ENCODE measurements at places on chromosomes 3 and 15.

- DNase-seq = peak; percentile 77
Measured at GRCh38 chr3:50237754-50238548, 1.9 kb downstream of the GNAI2 start.

- DNase-seq = no peak
Measured at GRCh38 chr3:108037770-108038169, 53.1 kb downstream of the CD47 start.

GRCh38 chr3:164806188-164806587, 272.1 kb downstream of the SI start:
- DNase-seq = no peak

DNA sequence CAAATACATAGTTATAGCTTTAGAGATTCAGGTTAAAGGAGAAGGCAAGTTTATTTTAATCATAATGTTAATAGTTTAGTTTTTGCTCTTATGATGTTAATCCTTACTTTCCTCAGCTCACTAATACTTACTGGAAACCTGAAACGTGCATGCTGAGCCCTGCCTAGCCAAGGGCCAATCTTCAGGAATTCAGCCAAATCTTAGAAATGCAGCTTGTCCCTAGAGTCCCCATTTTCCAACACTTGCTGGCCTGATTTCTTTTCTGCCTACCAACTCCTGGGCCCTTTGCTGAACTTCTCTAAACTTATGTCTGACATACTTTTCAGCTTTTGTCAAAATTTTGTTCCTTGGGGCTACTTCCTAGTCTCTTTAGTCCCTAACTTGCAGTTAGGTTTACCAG, 22.8 kb downstream of the BCHE start:
- DNase-seq = no peak

- no peak for DNase-seq
Measured at GRCh38 chr3:151171145-151171757, 31.8 kb downstream of the GPR171 start.

DNA sequence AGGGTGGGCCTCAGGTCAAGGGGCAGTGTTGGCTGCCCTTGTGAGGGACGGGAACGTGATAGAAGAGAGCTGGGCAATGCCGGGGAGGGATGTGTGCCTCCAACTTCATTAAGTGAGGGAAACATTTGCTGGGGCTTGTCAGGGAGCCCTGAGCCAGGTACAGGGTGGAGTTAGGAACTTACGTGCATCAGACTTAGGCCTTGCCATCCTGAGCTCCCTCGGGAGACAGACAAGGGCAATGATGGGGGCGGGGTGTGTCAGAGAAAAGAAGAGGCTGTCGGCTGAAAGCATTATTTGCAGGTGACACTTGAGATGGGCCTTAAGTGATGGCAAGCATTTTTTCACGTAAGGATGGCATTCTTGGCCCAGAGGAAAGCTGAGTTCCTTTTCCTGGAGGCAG, 1.6 kb downstream of the FAM131A start:
- DNase-seq = no peak

DNA sequence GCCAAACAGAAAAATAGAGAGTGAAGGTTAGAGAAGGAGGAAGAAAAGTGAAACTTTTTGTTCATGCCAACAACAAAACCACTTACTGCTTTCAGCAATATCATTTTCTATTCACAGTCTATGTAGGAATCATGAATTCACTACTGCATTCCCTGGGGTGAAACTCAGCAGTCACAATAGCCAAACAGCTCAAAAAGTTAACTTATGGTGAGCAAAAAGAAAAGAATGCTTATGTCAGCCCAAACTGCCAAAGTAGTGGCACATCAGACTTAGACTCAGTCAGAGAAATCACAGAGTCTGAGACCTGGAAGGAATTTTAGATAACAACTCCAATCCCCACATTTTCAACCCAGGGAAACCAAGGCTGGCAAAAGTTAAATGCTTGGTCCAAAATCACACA, 238.7 kb upstream of the TMCO5A start:
- no peak for DNase-seq

DNA sequence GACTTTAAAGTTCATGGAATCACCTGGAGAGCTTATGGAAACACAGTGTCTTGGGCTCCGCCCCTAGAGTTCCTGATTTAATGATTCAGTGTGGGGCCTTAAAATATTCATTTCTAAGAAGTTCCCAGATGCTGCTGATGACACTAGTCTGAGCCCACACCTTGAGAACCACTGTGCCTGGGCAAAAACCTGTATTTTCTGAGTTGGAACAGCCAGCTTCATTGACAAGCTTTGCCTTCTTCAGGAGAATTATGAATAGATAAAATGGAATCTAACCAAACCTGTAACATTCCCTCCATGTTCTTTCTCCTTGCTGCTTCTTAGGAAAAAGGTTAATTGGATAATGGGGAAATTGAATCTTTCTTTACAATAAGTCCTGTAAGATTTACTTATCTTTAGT, 490.7 kb downstream of the DIPK2A start:
- no peak for DNase-seq

DNA sequence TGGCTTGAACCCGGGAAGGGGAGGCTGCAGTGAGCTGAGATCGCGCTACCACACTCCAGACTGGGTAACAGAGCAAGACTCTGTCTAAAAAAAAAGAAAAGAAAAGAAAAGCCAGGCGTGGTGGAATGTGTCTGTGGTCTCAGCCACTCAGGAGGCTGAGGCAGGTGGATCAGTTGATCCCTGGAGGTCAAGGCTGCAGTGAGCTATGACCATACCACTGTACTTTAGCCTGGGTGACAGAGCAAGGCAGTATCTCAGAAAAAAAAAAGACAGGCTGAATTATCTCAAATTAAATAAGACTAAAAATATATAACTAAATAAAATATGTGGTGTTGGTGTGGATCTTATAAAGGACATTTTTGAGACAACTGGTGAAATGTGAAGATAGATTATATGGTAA, 20.6 kb downstream of the SMARCC1 start:
- no peak for DNase-seq

DNA sequence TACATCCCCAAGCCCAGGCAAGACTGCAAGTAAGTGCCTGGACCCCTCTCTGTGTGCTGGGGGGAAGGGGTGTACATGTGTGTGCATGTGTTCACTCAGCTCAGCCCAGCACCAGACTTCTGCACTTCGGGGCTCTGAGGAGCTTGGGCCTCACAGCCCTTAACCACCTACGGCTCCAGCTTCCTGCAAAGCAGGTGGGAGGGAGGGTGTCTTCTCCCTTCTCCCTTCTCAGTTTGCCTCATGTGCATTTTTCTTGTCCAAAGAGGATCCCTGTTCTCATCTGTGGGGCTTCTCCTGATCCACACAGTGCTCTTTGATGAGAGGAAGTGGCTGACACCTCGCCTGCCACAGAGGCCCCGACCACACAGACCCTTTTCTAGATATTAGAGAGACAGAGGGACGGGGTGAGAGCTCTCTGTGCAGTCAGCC, 69.3 kb downstream of the MESD start:
- DNase-seq = no peak

- DNase-seq = no peak
Measured at GRCh38 chr15:79629687-79630086, 197.6 kb downstream of the MINAR1 start.

GRCh38 chr3:113948015-113948917, 453 bp downstream of the ZDHHC23 start:
- DNase-seq = no peak

DNA sequence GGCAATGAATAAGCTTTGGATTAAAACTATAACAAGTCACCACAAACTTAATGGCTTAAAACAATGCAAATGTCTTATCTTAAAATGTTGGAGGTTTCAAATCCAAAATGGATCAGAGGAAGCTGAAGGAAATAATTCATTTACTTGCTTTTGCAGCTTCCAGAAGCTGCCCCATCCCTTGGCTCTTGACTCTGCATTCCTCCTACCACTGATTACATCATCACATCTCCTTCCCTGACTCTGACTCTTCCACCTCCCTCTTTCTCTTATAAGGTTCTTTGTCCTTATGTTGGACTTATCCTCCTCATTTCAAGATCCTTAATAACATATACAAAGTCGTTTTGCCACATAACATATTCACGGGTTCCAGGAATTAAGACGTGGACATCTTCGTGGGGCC, 982.8 kb upstream of the ROBO1 start:
- no peak for DNase-seq

GRCh38 chr3:140273542-140274195, 338.7 kb downstream of the CLSTN2 start:
- no peak for DNase-seq

DNA sequence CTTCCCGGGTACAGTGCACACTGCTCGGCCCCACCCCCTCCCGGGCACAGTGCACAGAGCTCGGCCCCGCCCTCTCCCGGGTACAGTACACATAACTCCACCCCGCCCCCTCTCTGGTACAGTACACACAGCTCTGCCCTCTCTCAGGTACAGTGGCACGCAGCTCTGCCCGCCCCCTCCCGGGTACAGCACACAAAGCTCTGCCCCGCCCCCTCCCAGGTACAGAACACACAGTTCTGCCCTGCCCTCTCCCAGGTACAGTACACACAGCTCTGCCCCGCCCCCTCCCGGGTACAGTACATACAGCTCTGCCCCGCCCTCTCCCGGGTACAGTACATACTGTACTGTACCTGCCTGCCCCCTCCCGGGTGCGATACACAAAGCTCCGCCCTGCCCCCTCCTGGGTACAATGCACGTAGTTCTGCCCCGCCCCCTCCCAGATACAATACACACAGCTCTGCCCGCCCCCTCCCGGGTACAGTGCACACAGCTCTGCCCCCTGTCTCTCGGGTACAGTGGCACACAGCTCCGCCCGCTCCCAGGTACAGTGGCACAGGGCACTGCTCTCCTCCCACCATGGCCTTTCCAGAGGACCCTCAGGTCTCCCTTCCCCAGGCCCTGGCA, 16.4 kb upstream of the PRR20G start:
- DNase-seq = no peak

GRCh38 chr3:58536501-58537411, at the start of gene ACOX2:
ACOX2 (minus strand) TSS chr3:58537190; CDS start chr3:58535106, 2,084 bp downstream.
- DNase-seq = no peak

DNA sequence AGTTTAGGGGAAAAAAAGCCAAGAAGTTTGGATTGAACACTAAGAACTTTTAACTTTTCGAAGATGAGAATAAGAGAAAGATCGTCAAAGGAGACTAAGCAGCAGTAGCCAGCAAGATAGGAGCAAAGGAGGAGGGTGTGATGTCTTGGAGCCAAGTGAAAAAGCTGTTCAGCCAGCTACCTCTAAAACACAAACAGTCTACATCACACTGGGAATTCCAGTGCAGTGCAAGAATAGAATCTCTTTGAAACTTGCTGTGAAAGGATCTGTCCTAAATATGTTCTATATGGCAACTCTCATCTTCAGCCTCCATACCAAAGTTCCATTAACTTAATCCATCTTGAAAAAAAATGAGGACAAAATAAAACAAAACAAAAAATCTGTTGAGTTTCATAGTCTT, 541.5 kb downstream of the MAGI1 start:
- DNase-seq = no peak

- DNase-seq = no peak
Measured at GRCh38 chr3:42658771-42659390, 5.4 kb downstream of the ZBTB47 start.

GRCh38 chr3:37028329-37028728, 35.0 kb downstream of the MLH1 start:
- no peak for DNase-seq

GRCh38 chr3:10523561-10523960, 18.2 kb upstream of the ATP2B2 start:
- no peak for DNase-seq

Measured in stimulated activated CD8-positive, alpha-beta memory T cell treated with anti-CD3 and anti-CD28 coated beads, Interleukin-12 subunit alpha, Interleukin-12 subunit beta, amount 100 ng/mL, for 1 hour (primary cell).